ENCODE measurements at places on chromosomes 13 and 19.

DNA sequence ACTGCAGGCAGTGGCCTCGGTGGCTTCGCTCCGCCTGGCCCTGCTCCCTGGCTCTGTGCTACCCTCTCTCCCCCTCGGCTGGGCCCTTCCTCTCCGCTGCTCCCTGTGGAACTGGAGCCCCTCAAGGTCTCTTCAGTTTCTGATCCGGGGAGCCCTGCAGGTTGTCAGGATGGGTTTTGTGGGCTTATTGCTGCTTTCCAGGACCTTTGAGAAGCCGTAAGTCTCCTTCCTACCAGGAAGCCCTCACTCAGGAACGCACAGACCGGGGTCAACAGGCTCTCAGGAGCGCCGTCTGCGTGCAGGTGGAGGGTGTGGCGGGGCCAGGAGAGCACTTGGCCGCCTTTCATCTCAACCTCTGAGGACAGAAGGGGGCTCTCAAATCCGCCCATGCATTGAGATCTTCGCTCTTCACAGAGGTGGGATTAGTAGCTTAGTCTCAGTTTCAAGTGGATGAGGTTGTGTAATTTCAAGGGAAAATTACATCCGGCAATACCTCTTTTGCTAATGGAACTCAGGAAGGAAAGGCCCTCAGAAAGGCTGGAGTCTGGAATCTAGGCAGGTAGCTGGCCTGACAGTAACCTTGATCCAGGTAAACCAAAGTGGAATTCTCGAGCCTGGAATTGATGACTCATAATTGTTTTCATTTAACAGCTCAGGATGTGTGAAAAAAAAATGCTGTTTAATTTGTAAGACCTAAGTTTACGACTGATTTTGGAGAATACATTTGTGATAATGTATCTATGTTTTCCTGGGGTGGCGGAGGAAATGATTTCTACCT lies 102.0 kb downstream of the ATP11A start:
- no peak for DNase-seq

DNA sequence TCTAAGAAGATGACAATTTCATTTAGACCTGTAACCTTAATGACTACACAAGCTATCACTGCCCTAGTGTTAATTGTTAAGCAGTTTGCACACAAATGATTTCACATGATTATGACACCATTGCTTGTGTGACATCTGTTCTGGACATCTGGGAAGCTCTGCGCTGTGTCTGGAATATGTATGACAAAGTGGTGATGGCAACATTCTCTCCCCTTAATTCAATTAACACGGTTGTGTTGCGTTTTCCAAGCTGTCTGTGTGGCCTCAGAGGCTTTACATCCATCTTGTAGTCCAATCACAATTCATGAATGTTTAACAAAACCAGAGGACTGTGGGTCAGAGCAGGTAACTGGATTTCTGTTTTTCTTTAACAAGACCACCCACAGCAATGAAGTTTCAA lies 204.4 kb downstream of the COG6 start:
- DNase-seq = no peak

GRCh38 chr19:41637484-41637883 lies 10.6 kb upstream of the CEACAM4 start:
- no peak for DNase-seq

DNA sequence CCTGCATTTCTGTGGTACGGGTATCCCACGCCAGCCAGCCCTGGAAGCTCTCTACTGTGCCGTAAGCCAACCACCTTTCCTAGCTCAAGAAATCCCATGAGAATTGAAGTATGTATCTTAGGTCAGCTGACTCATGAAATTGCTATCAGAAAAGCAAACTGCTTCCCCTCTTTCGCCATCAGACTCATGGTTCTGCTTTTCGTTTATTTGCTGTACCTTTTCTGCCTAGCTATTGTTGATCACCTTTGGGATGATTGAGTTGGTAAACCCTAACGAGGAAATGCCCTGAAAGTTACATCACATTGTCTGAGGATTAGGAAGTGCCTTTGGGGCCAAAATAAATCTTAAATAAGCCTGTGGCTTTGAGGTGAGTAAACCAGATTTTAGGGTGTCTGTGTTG lies at the start of gene ADGRE3:
Gene ADGRE3, minus strand, starts transcription at position 81 of the 400 bp plus-strand sequence. Its CDS starts 74 bp downstream, at position 7.
- DNase-seq = no peak

DNA sequence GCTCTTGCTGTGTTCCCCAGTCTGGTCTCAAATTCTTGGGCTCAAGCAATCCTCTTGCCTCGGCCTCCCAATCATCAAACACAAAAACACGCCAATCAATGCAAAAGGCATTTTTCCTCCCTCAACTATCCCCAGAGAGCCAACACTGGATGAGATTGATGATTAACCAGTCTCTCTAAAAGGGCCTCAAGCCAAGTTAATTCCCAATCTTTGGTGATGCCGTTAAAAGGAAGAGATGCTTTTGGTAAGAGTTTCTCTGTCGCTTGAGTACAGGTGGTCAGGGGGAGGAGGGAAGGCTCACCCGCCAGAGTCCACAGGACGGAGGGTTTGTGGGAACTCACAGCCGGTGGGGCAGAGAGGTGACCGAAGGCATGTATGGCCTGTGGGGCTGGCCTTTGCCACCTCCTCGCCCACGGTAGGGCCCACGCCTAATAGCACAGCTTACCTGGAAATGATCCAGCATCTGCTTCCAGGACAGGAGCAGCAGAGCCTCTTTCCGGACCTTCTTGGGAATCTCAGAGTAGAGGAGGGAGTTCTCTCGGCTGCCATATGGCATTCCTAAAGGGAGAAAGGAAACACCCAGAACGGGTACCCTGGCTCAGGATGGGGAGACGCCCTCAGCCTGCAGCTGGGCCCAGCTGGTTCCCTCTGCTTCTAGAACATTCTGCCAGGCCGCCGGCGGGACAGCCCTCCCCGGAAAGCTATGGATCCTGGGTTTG lies 18.1 kb downstream of the DPP9 start:
- no peak for DNase-seq

DNA sequence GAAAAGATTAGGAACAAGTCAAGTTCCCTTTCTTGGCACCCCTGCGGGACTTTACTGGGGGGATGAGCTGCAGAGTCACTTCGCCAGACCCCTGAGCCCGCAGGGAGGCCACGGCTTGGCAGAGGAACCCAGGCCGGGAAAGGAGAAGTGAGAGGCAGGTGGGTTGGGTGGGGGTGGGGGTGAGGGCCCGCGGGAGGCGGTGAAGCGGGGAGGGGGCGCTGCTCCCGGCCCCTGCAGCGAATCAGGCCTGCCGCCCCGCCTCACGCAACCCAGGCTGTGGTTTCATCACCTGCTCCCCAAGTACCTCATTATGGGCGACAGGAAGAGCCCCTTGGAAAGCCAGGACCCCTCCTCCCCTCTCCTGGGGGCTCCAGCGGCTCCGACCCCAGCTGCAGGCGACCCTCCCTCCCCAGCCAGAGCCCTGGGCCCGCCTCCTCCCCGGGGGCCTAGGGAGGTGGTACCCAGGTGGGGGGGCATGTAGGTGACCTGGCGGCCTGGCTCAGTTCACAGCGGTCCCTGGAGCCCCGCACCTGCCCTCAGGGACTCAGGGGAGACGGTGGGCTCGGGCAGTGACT lies 9.5 kb downstream of the MEF2B start:
- DNase-seq = no peak

- peak; percentile 8 for DNase-seq
Measured at GRCh38 chr13:49638030-49638743, 9.9 kb downstream of the ARL11 start.

- DNase-seq = peak; percentile 54
Measured at GRCh38 chr13:51148952-51149573, 38.0 kb upstream of the C13orf42 start.

GRCh38 chr13:108346376-108346775 lies 76.9 kb downstream of the TNFSF13B start:
- no peak for DNase-seq

- DNase-seq = peak; percentile 49
Measured at GRCh38 chr13:51412431-51412830, 40.4 kb downstream of the INTS6 start.

- no peak for DNase-seq
Measured at GRCh38 chr13:40363653-40364052, 302.8 kb downstream of the FOXO1 start.

GRCh38 chr19:24140099-24140498 lies 53.1 kb downstream of the ZNF254 start:
- no peak for DNase-seq

GRCh38 chr19:13071444-13072187 lies 31.0 kb downstream of the LYL1 start:
- DNase-seq = no peak

DNA sequence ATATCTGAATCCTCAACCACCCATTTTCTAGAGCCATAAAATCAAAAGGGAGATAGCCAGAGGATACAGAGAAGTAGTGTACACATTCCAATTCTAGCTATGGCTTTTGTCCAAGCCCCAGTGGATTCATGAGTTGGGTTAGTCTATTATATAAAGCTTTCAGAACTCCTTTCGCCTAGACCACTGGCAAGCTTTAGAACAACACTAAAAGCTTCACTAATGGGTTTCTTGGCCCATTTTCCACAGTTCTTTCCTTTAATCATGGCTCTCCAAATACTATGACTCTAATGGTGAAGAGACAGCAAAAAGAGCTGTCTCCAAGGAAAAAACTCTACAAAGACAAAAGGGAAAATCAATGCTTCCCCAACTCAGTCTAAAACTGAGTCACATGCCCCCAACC lies 48.2 kb upstream of the SLITRK5 start:
- DNase-seq = no peak

GRCh38 chr13:25840261-25840660 lies 211.6 kb downstream of the SHISA2 start:
- DNase-seq = no peak

DNA sequence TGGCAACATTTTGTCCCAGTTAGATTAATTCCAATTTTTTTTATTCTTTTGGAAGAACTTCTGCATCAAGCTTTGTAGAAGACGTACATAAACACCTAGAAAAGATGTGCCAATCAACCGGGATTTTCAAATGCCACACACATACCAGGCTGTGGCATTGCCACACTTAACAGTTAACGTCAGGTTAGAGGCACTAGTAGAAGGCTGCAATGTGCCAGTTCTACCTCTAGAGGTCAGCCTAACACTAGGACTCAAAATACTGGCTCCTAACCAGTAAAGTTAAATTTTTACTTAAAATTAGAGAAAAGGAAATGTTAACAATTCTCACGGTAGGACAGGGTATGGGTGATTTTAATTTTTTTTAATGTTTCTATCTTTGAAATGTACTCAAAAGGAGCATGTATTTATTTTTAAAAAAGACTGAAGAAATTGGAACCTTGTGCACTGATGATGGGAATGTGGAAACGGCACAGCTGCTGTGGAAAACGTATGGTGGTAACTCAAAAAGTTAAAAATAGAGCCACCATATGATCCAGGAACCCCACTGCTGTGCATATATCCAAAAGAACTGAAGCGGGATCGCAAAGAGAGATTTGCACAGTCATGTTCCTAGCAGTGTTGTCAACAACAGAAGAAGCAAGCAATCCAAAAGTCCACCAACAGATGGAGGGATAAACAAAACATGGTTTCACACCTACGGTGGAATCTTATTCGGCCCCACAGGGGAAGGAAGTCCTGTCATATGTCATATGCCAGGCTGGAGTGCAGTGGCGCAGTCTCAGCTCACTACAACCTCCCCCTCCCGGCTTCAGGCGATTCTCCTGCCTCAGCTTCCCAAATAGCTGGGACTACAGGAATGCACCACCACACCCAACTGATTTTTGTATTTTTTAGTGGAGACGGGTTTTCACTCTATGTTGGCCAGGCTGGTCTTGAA lies 30.3 kb downstream of the CRYL1 start:
- DNase-seq = no peak

DNA sequence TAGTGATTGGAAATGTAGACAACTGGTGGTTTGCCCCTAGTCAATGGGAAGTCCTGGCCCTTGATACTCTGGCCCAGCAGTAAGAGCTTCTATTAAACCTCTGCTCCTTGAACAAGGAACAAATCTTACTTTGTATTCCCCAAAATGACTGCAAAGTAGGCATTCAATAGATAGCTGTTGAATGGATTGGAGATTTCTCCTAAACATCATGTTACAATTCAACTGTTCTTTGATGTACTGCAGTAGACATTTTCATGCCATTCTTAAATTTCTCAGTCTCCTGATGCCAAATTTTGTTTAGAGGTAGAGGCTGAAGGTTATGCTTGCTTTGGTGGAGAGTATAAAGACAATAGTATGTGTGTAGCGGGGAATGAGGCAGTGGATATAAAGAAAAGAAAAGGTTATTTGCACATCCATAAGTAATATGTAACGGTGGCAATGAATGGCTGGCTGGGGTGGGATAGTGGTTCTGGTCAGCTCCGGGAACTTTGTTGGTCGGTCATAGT lies 12.8 kb downstream of the MIR17HG start:
- DNase-seq = no peak

GRCh38 chr13:77492982-77493381 lies 42.5 kb upstream of the SCEL start:
- no peak for DNase-seq

DNA sequence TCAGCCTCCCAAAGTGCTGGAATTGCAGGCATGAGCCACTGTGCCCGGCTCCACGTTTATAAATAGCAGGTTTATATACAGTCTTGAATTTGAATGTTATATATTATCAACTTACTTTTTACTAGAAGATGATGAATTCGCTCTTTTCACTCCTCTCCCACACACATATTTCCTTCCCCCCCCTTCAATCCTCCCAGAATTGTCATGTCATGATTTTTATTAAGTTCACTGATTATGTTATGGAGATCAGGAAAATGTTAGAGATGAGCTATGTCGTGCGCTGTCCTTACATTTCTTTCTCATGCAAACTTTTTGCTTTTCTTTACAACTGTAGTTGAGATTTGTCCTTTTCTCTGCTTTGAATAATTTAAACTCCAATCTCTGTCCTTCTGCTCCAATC lies 17.8 kb upstream of the GRAMD1A start:
- DNase-seq = no peak

DNA sequence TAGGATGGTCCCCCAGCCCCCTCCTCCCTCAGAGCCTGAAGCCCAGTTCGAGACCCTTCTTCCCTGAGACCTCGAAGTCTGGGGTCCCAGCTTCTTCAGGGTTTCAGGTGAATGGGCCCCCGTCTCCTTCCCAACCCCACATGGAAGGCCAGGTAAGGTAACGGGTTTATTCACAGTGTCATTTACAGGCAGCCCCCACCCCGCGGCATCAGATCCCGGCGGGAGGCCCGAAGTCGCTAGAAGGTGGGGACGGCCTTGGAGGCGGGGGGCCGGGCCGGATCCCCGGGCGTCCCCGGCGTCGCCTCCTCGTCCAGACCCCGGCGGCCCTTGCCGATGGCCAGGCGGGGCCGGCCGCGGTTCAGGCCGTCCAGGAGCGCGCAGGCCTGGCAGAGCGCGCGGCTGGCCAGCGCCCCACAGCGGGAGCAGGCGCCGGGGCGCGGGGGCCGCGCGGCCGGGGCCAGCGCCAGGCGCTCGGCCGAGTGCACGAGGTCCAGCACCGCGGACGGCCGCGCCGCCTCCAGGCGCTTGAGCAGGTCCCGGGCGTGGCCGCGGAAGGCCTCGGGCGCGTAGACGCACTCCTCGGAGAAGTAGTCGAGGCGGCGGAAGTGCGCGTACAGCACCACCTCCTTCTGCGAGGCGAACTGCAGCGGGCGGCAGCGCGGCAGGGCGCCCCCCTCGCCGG lies 9.7 kb downstream of the CTU1 start:
- no peak for DNase-seq

- no peak for DNase-seq
Measured at GRCh38 chr13:39515224-39515714, 87.7 kb downstream of the LHFPL6 start.

GRCh38 chr19:42165146-42165545 lies 32.9 kb upstream of the POU2F2 start:
- no peak for DNase-seq

- no peak for DNase-seq
Measured at GRCh38 chr19:5563935-5564612, 3.7 kb downstream of the TINCR start.

GRCh38 chr13:50392977-50393376 lies 377.7 kb downstream of the KCNRG start:
- DNase-seq = no peak
